Aorta (tissue), 5 donors: ENCODE measurements at places on chromosomes 2 and 18. TPM values are rescaled to one million over a fixed set of nuclear protein-coding genes. Genes with fewer than 3 reads are reported as not detected.

SETBP1 gene
- 85.0 TPM for total RNA-seq

DNA sequence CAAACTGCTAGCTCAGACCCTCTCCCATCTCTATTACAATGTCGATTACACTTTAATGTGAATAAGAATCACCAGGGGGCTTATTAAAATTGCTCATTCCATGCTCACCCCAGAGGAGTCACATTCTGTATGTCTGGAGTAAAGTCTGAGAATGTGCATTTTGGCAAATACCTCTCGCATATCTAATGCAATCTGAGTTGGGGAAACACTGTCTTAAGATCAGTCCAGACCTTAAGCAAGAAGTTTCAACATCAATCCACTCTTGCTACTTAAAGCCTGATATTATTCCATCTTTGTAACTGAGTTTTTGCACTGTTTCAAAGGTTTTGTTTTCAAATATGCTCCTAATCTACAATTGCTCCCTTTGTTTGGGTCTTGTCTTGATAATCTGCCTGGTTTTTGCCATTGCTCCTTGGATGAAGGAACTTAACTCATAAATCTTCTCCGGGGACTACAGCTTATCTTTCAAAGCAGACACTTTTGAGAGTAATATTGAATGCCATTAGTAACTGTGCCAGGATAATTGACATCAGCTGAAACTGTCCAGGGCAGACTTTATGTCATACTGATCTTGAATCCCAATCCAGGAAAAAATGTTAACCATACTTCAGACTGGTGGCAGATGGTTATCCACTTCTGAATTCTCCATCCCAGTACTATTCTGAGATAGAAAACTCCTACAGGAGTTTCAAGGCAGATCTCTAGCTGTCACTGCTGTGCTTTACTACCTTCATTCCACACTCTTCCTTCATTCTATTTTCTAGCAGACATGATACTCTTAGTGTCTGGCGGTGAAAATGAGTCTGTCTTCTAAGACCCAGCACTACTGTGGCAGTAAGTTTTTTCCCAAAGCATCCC is 200.9 kb downstream of the ERBB4 start:
- DNase-seq, result no peak
- H3K27me3 ChIP-seq, result no peaks in the 10 kb centered on the region
- no peaks in the 10 kb centered on the region for H3K4me1 ChIP-seq
- no peak overlapping the region for H3K4me3 ChIP-seq
- H3K36me3 ChIP-seq, result no peaks in the 10 kb centered on the region
- H3K27ac ChIP-seq, result no peak overlapping the region

- H3K4me3 ChIP-seq, result no peak overlapping the region
- H3K27ac ChIP-seq, result no peak overlapping the region
- H3K27me3 ChIP-seq, result no peaks in the 10 kb centered on the region
- H3K4me1 ChIP-seq, result no peaks in the 10 kb centered on the region
- no peaks in the 10 kb centered on the region for H3K36me3 ChIP-seq
Measured at GRCh38 chr2:25304321-25304720, 37.4 kb downstream of the DNMT3A start.

- peaks cover 12% of the 10 kb centered on the region for H3K36me3 ChIP-seq
- no peaks in the 10 kb centered on the region for H3K4me1 ChIP-seq
- no peaks in the 10 kb centered on the region for H3K27me3 ChIP-seq
- no peak for DNase-seq
- no peak overlapping the region for H3K27ac ChIP-seq
- H3K4me3 ChIP-seq, result no peak overlapping the region
Measured at GRCh38 chr2:232798187-232798586, 21.8 kb upstream of the KCNJ13 start.

GRCh38 chr18:23884681-23885375 is 129.7 kb upstream of the TTC39C start:
- peaks cover 7% of the 10 kb centered on the region for H3K4me1 ChIP-seq
- H3K27ac ChIP-seq, result no peak overlapping the region
- H3K36me3 ChIP-seq, result no peaks in the 10 kb centered on the region
- H3K4me3 ChIP-seq, result no peak overlapping the region
- no peak for DNase-seq

DNA sequence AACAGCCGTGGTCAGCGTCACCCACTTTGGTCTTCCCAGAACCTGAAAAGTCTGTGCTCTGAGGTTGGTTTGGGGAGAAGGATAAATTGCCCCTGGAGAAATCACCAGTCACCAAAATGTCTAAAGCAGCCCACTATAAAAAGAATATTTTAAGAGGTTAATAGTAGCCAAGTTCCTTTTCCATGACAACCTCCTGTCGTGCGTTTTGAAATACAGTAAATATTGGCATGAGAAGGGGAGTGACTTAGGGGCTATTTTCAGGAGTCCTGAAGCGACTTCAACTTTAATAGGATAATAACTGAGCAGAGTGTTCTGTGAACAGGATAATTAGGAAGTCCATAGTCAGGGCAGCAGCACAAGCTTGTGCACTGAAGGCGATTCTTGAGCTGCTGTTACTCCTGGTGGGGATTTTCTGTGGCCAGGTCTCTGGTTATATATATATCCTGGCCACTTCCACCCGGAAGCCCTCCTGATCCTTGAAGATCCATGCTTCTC is 49.3 kb downstream of the RNF144A start:
- no peak for DNase-seq
- no peaks in the 10 kb centered on the region for H3K4me1 ChIP-seq
- no peak overlapping the region for H3K4me3 ChIP-seq
- no peak overlapping the region for H3K27ac ChIP-seq
- H3K36me3 ChIP-seq, result no peaks in the 10 kb centered on the region

GRCh38 chr18:24189007-24189528 is 50.2 kb downstream of the CABYR start:
- H3K36me3 ChIP-seq, result no peaks in the 10 kb centered on the region
- no peak overlapping the region for H3K27ac ChIP-seq
- no peaks in the 10 kb centered on the region for H3K27me3 ChIP-seq
- no peak overlapping the region for H3K4me3 ChIP-seq
- DNase-seq, result no peak
- H3K4me1 ChIP-seq, result peaks cover 2% of the 10 kb centered on the region

DNA sequence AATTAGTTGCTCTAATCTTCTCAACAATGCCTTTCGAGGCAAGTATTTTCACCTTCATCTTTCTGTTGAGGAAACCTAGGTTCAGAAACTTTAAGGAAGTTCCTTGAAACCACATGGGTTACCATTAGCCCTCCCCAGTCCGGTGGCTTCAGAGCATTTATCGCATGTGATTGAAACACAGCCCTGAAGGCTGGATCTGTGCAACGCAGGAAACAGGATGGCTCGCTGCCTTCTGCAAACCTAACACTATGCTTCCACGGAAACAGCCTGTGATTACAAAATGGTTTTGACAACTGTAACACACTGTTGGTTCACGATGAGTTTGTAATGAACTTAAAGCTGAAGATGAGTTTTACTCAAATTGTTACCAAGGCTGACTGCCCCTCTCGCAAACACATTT is 68.5 kb downstream of the EPB41L3 start:
- H3K4me3 ChIP-seq, result no peak overlapping the region
- no peaks in the 10 kb centered on the region for H3K27me3 ChIP-seq
- no peaks in the 10 kb centered on the region for H3K36me3 ChIP-seq

DNA sequence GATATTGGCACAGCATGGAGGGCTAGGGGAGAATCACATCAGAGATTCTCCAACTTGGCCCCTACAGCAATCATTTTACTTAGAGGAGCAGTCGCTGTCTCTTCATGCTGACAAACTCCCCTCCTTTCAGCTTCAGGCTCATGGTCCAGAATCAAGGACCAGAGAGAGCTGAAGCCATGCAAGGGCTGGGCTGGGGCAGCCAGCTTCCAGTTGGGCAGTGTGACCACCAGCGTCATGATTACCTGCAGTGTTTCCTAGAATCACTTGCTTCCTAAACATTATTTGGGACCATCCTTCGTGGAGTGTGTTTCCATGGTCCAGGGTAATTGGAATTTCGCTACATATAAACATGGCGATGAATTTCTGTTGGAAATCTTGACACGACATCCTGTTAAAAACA is 54.4 kb downstream of the CAPN13 start:
- no peaks in the 10 kb centered on the region for H3K27me3 ChIP-seq
- H3K4me1 ChIP-seq, result no peaks in the 10 kb centered on the region
- no peak overlapping the region for H3K4me3 ChIP-seq
- DNase-seq, result no peak

DNA sequence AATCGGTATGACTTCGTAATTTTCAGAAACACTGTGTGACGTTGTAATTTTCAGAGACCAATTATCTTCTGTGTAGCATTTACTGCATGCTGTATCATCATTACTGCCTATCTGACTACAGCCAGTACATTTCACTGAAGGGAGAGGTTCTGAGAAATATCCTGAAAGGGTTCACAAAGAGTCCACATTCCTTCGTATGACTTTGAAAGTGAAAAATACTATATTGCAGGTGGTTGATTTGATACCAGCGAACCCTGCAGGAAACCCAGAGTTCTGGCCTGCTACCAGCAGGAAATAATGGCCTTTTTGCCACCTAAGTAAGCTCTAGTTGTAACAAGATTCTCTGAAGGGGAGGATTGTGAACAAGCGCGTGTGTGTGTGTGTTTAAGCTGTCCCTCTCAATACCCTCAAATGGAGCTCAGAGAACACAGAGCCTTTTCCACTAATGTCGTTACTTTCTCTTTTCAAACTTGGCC is 155.5 kb downstream of the ARHGAP28 start:
- H3K4me3 ChIP-seq, result no peak overlapping the region
- H3K36me3 ChIP-seq, result no peaks in the 10 kb centered on the region
- no peaks in the 10 kb centered on the region for H3K4me1 ChIP-seq
- DNase-seq, result no peak
- H3K27ac ChIP-seq, result no peak overlapping the region
- H3K27me3 ChIP-seq, result no peaks in the 10 kb centered on the region

GPR45 gene
- not detected for total RNA-seq

DNA sequence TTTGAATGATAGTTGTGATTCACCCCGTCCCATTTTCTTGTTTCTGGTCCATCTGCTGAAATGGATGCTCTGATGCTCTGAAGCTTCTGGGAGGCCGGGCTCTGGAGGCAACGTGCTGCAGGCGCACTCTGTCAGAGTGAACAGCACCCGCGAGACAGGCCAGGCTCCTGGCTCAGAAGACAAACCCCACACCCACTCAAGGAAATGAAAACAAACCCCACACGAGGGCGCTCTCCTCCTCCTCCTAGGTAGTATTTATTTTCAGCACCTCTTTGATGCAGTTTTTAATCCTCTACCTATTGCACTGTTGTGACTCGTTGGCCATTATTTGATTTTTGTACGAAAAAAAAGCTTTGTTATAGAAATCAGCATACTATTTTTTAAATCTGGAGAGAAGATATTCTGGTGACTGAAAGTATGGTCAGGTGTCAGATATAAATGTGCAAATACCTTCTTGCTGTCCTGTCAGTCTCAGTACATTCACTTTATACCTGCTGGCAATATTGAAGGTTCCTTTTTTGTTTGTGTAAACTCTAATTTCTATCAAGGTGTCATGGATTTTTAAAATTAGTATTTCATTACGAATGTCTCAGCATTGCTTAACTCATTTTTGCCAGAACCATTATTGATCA is 10.3 kb upstream of the CHST10 start:
- H3K4me3 ChIP-seq, result no peak overlapping the region
- DNase-seq, result no peak
- H3K4me1 ChIP-seq, result no peaks in the 10 kb centered on the region
- H3K27me3 ChIP-seq, result no peaks in the 10 kb centered on the region
- H3K27ac ChIP-seq, result no peak overlapping the region
